SJSA1 (cell line): ENCODE measurements at places on chromosomes 3 and 15. TPM values are rescaled to one million over a fixed set of nuclear protein-coding genes. Genes with fewer than 3 reads are reported as not detected.

DNA sequence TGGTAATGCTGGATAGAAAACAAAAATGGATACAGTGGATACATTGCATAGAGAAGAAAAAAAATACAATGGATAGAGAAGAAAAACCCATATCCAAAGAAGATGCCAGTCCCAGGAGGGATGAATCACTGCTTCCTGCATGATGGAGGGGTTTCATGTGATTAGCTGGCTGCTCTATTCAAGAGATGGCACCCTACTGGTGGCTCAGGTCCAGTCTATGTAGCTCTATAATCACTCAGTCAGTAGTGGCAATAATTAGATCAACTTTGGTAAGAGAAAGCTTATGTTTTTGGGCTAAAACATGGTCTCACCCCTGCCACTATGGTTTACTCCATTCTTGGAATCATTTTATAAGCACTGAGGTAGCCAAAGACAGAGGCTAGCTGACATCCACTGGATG is 33.7 kb upstream of the NOX5 start:
- no peak for DNase-seq

DNA sequence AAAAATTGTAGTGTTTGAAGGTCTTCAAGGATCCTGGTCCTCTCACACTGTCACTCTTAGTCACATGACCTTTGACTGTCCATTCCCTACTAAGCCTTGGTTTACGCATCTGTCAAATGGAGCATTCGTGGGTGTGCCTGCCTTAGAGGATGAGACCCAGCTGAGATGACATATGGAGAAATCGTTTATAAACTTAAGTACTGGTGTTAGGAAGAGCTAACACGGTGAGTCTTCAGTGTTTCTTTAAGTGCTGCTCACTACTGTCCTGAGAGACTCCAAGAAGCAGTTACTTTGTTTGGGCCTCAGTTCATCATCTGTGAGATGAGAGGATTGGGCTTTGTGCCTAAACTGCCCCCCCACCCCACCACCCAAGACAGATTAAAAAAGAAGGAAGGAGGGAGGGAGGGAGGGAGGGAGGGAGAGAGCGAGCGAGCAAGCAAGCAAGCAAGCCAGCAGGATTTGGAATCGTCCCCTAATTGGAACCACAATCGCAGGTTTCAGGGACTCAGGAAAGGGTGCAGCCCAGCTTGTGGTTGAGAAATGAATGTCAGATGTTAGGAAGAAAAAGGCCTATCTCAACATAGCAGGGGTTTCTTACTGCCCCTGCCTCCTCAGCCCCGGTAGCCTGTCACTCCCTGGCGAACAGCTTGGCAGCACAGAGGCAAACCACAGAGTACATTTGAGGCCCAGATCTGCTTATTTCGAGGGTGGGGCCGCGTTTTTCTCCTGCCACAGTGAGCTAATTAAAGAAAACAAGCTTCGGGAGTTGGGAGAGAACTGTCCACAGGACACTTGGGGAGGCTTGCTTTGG is 32.7 kb downstream of the SMAD3 start:
- DNase-seq = peak; percentile 88

- no peak for DNase-seq
These were observed 35.5 kb upstream of the EPHB3 start for GRCh38 chr3:184526088-184526433.

Gene WNT7A
- total RNA-seq = not detected in 2 replicates
